ENCODE measurements at places on chromosomes 7 and 10.

- no peak for ATAC-seq
These were observed 13.8 kb downstream of the LRRC4 start for GRCh38 chr7:128017460-128017859.

DNA sequence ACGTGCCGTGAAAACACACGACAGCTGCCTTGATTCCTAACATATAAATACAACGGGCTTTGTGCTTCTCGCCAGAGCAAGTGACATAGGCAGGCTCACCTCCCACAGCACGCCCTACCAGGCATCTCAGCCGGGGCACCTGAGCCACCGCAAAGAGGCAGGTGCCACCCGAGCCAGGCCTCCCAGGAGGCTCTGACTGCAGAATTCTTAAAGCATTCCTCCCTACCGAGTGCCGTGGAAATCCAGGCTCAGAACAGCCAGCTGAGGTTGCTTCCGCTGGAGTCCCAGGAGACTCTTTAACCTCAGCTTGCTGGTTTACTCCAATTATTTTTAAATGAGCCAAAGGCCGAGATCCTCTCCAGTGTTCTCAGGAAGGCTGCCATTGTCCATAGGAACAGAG lies 206.5 kb downstream of the USP6NL start:
- no peak for ATAC-seq

DNA sequence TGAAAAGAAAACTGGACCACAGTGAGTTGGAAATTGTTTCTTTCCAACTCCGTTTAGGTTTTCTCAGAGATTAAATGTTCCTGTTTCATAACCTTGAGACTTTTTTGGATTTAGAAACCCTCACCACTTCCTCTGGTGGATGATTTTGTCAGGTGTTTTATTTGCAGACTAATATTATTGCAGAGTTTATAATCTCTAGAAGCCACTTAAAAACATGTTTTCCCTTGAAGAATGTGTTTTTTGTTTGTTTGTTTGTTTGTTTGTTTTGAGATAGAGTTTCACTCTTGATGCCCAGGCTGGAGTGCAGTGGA lies 520 bp upstream of the MICU1 start:
- ATAC-seq = no peak

DNA sequence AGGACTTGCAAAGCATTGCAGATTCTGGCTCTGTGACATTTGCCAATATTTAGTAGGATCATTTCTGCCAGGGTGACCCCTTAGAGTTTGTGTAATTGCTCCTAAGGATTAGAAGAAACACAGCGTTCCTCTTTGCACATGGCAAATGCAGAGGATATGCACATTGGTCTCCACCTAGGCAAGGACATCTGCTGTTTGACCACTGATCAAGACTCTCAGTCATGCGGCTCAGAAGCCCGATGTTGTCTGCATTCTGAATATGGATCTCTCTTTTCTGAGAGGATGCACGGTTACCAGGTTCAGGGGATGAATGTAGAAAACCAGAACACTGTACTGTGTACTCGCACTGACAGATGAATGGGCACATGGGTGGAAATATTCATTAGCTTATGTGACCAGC lies 180.6 kb upstream of the AGK start:
- ATAC-seq = no peak

- ATAC-seq = no peak
These were observed 38.9 kb upstream of the IL6 start for GRCh38 chr7:22688084-22688483.

DNA sequence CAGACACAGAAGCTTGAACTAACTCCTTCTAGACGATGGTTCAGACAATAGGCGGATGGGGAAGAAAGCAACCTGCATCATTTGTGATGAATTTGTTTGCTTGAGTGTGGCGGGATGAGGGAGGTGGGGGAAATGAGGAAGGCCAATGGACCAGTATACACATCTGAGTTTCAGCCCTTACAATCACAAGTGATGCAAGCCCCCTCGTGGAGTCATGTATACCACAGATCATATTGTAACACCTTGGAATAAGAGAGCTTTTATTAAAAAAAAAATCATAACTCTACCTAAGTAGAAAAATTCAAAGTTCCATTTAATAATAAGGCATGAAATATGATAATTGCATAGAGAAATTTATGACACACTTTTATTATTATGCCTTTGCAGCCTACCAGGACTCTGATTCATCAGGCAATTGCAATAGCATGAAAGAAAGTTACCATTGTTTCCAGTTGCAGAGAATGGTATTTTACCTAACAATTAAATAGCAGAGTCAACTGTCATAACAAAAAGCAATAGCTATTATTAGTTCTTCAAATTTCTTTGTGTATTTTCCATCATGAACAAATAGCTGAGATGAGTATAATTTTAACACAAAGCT lies 230.2 kb upstream of the AKR1E2 start:
- no peak for ATAC-seq

DNA sequence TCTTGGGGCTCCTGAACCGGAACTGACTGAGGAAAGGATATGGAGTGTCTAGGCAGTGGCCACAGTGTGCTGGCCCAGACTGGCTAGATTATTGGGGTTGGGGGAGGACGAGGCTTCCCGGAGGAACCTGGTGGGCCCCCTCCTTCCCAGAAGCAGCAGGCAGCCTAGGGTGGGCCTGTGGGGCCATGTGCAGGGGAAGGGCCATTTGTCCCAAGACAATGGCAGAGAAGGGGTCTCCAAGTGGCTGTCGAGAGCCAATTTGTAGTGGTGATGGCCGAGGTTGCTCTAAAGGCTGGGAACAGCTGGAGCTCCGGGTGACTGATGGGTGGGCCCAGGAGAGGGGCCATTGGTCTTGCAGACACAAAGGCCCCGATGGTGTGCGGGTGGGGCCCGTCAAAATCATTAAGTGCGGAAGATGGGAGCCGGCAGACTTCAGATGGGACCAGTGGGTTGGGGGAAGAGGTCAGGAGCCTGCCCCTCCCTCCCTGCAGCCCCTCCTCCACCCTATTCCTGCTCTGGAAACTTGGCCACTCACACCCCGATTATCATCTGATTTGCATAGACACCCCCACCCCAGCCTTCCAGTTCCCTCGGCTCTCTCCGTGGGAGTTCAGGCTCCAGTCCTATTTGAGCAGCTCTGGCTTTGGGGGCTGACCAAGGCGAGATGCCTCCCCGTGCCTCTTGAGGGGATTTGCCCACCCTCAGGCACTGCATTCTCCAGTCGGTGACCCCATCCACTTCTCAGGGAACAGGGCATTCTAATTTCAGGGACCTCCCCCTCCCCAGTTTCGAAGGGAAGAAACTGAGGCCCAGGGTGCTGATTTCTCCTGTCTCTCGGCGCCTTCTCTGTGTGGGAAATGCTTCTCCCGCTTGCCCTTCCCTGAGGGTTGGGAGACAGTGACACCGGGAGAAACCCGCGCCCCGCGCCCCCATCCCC lies 36.0 kb upstream of the PAX2 start:
- no peak for ATAC-seq
